ENCODE measurements at places on chromosomes 4 and X.

GRCh38 chrX:12986886-12987285 lies 12.0 kb downstream of the TMSB4X start:
- peak; percentile 42 for DNase-seq

GRCh38 chr4:118927974-118928373 lies 39.3 kb downstream of the SYNPO2 start:
- no peak for DNase-seq

DNA sequence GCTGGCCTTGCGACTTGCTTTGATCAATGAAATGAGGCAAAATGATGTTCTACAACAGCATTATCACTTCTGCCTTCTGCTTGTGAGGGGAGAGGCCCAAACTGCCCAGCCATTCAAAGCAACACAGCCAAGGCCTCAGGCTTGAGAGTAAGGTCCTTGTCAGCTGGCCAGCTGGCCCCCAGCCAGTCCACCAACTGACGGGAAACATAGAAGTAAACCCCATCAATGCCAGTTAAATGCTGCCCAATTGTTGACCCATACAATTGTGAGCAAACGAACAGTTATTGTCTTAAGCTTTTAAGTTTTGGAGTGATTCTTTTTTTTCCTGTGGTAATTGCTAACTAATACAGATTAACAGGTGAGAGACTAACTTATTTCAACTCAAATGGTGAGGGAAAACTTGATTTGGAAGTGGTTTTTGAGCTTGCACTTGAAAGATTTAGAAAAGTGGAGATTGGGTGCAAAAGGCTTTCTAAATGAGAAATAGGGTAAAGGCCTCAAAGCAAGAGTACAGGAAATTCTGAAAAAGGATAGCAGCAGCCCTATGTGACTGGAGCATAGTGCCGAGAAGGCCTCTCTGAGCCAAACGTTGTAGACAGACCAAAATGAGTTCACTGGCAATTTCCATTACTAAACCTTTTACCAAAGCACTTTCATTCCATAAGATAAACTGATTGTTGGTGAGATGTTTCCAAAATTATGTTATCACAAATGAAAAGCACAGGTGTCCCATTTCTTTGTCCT lies 66.9 kb downstream of the ARHGEF38 start:
- DNase-seq: no peak

DNA sequence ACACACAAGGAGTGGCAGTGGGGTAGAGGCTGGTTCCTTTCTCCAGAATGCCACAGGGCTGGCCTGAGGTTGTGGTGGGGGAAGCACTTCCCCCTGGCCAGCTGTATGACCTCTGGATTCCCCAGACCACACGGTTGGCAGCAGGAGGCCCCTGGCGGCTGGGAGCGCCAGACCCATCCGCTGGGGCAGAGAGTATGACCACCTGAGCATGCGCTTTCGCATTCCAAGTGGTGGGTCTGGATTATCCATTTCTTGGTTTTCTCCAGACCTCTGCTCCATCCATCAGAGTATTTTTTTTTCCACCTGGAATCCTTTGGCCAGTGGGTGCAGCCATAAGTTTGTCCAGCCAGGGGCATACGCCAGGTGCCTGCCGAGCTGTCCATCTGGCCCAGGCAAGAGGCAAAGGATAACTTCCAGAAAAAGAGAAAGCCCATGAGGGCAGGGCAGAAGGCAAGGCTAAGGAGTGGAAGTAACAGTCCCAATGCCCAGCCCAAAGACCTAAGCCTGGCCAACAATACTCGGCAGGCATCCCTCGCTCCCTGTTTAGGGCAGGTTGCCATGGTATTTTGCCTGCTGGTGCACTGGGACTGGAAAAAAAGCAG lies 39.3 kb downstream of the NHSL2 start:
- DNase-seq: no peak

- DNase-seq: no peak
Observed at GRCh38 chr4:153661215-153661822, 22.8 kb upstream of the TLR2 start.

DNA sequence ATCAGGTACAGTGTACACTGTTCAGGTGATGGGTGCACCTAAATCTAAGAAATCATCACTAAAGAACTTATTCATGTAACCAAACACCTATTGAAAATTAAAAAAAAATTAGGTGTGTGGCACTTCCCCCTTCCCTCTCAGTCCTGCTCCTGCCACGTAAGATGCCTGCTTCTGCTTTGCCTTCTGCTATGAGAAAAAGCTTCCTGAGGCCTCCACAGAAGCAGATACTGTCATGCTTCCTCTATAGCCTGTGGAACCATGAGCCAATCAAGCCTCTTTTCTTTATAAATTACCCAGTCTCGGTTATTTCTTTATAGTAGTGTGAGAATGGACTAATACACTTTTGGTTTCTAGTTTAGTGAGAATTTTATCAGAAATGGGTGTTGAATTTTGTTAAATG lies 459.8 kb upstream of the DIPK2B start:
- no peak for DNase-seq

GRCh38 chrX:45851434-45851991 lies 650.8 kb upstream of the DIPK2B start:
- no peak for DNase-seq

DNA sequence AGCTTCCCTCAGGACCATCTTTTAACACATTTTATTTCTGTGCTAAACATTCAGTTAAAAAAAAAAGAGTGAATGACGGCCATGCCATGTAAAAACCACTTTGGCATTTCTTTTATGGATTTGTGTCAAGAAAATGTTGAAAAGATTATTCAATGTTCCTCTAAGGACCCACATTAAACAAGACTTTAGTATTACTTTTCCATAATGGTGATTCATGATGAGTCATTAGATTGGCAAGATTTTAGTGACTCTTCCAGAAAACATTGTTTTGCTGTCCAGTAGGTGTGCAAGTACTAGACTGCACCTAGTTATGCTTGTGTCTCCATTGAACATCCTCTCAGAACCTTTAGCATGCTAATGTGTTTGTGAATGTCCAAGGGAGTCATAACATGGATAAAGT lies 748.6 kb downstream of the STPG2 start:
- no peak for DNase-seq

- no peak for DNase-seq
Observed at GRCh38 chr4:73087871-73088270, 18.4 kb upstream of the COX18 start.

- DNase-seq: peak; percentile 21
Observed at GRCh38 chrX:14497184-14497666, 32.1 kb upstream of the GLRA2 start.

- DNase-seq: peak; percentile 73
Observed at GRCh38 chr4:6633091-6633906, 7.2 kb upstream of the MRFAP1 start.

DNA sequence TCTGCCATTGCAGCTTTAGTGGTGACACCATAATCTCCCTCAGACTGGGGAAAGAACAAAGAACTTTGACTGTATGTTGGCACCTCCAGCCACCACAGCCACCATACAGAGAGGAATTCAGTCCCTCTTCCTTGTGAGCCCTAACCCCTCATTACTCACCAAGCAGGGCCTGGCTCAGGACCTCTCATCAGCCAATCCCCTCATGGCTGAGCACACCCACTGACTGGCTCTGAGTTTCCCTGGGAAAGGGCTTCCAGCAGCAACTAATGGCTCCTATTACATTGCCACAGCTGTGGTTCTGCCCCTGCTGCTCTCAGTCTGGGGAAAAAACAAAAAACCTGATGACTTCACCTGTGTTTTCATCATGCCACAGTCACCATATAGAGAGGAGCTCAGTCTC lies 1482.6 kb downstream of the FAM133A start:
- no peak for DNase-seq

DNA sequence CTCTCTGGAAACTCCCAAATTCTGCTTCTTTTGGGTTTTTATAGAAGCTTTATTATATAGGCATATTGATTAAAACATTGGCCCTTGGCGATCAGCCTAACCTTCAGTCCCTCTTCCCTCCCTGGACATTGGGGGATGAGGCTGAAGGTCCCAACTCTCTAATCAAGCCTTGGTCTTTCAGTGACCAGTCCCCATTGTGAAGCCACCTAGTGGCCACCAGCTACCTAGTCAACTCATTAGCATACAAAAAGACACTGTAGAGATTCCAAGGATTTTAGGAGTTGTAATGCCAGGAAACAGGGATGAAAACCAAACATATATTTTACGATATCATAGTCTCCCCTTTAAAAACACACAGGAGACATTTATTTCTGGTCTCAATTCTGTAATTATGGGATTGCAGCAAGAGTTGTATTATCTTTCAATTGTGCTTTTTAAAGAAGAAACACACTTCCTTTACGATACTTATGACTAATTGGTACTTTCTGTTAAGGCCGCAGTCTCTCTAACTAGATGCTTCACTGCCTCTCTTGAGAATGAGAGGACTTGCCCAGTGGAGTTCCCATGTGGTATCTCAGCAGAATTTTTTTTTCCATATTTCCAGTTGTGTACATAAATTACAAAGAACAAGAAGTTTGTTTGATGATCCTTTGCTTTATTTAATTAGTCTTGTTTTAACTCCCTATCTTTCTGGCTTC lies 58.2 kb downstream of the WDR17 start:
- DNase-seq: peak; percentile 8

DNA sequence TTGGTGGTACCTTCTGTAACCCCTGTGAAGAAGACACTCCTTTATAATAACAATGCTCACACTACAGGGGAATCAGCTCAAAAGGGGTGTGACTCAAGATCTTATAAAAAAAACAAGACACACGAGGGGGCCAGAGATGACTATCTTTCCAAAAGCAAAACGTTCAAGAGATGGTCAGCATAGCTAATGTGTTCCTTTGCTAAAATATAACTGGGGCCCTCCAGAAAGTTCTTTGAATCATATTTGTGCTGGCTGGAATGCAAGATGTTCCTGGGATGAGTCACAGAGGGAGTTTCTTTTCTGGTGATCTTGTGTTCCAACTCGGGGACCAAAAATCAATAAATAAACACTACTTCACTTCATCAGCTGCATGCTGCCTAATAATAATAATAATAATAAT lies 46.5 kb downstream of the RAI2 start:
- peak; percentile 24 for DNase-seq

DNA sequence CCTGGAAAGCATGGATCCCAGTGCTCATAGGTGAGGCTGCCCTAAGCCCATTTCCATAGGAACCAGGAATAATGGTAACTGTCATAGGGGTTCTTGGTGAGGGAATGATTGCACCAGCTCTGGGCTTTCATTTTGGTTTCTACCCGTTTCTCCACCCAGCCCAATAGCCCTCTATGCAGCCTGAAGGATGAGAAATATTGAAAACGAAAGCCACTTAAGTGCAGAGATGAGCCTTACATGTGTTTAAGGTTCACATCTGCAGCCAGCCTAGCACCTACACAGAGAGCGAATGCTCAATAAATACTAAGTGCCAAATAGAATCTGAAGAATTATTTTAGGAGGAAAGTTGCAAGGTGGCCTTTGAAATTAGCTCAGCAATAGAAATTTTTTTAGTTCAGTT lies 60.4 kb downstream of the MCF2 start:
- DNase-seq: no peak

- no peak for DNase-seq
Observed at GRCh38 chr4:88802585-88803286, 105.1 kb upstream of the NAP1L5 start.
